ENCODE measurements at places on chromosomes 12 and 14. TPM values are rescaled to one million over a fixed set of nuclear protein-coding genes. Genes with fewer than 3 reads are reported as not detected.
A peak's percentile ranks its signal among the peaks of the same experiment; 100 is the strongest.

DNA sequence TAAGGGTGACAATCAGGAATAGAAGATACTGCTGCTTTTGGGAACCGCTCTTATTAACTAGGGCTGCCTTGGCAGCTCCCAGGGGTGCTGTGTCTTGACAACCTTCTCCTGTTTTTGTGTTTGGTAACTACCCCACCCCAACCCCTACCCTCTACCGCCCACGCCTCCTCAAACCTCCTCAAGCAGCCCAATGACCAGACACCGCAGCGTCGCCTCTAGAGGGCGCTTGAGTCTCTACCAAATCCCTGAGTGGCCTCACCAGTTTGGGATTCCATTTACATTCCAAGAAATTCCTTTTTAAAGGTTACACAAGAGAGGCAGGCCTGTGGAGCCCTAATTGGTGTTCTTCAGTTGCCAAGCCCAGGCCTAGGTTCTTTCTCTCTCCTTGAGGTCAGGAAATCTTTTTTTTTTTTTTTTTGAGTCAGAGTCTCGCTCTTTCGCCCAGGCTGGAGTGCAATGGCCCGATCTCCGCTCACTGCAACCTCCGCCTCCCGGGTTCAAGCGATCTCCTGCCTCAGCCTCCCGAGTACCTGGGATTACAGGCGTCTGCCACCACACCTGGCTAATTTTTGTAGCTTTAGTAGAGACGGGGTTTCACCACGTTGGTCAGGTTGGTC is 72.4 kb upstream of the USP44 start:
- H3K4me1 ChIP-seq = peaks cover 7% of the 10 kb centered on the region
- H3K27me3 ChIP-seq = no peaks in the 10 kb centered on the region
- DNase-seq = peak; percentile 56
- H3K27ac ChIP-seq = no peak overlapping the region
- H3K4me3 ChIP-seq = no peak overlapping the region

DNA sequence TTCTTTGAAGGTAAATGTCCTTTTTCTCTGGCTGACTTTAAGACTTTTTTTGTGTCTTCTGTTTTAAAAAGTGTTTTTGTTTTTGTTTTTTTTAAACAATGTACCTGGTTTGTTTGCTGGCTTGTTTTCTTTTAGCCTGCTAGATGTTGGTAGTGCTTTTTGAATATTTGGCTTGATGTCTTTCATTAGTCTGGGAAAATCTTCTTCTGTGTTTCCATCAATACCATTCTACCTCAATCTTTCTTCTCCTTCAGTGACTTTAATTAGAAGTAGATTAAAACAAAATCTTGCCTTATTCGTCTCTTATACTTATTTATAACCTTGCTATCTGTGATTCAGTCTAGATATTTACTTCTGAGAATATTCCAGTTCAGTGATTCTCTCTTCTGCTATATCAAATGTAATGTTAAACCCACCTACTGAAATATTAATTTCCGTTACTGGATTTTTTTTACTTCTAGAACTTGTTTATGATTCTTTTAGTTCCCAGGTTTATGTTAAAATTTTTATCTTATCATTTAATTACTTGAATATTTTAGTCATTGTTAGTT is 21.5 kb downstream of the LMNTD1 start:
- no peak overlapping the region for H3K4me3 ChIP-seq
- H3K27ac ChIP-seq = no peak overlapping the region
- no peaks in the 10 kb centered on the region for H3K4me1 ChIP-seq
- no peaks in the 10 kb centered on the region for H3K27me3 ChIP-seq

- DNase-seq = no peak
- no peak overlapping the region for H3K4me3 ChIP-seq
- peak overlapping the region; percentile 18 for H3K27ac ChIP-seq
- no peaks in the 10 kb centered on the region for H3K36me3 ChIP-seq
Observed at GRCh38 chr12:4700621-4701026, 19.6 kb upstream of the GALNT8 start.

- H3K4me1 ChIP-seq = no peaks in the 10 kb centered on the region
- no peaks in the 10 kb centered on the region for H3K27me3 ChIP-seq
- no peaks in the 10 kb centered on the region for H3K36me3 ChIP-seq
Observed at GRCh38 chr12:50625029-50625925, 120.5 kb downstream of the DIP2B start.

- H3K36me3 ChIP-seq = no peaks in the 10 kb centered on the region
- H3K27ac ChIP-seq = no peak overlapping the region
- no peaks in the 10 kb centered on the region for H3K27me3 ChIP-seq
- no peaks in the 10 kb centered on the region for H3K4me1 ChIP-seq
- no peak overlapping the region for H3K4me3 ChIP-seq
Observed at GRCh38 chr14:23513005-23513817, 38.4 kb downstream of the ZFHX2 start.

DNA sequence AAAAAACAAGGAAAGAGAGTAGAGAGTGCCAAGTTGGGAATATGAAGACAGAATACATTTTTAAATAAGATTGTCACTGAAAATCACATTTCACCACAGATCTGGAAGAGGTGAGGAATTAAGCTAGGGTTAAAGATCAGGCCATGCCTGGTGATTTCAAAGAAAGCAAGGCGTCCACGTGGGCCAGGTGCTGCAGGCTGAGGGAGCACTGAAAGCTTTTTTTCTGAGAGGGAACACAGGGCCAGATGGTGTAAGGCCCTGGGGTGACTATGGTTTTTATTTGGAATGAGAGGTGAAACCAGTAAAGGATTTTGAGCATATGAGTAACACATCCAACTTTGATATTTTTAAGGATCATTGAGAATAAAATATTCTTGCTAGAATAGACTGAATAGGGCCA is 20.9 kb downstream of the SYT1 start:
- H3K27me3 ChIP-seq = no peaks in the 10 kb centered on the region
- no peaks in the 10 kb centered on the region for H3K36me3 ChIP-seq
- no peak overlapping the region for H3K4me3 ChIP-seq
- H3K4me1 ChIP-seq = no peaks in the 10 kb centered on the region
- no peak for DNase-seq

DNA sequence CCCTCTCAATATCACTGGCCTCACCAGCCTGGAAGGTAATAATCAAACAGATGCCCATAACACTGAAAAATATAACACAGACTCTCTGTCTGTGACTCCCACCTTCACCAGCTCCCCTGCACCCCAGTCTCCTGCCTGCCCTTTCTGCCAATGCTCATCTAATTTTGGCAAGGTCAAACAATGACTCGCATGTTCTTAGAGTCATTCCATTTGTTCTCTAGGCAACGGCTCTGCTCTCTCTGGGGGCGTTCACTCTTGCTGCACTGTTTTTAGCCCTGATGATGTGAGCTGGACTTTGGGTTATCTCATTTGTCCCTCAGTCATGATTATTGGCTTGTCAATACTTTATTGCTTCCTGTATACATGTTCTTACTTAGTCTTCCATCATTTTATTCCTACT is 691.8 kb downstream of the FLRT2 start:
- no peaks in the 10 kb centered on the region for H3K4me1 ChIP-seq
- no peaks in the 10 kb centered on the region for H3K36me3 ChIP-seq
- no peak for DNase-seq
- H3K27ac ChIP-seq = no peak overlapping the region
- no peak overlapping the region for H3K4me3 ChIP-seq

DNA sequence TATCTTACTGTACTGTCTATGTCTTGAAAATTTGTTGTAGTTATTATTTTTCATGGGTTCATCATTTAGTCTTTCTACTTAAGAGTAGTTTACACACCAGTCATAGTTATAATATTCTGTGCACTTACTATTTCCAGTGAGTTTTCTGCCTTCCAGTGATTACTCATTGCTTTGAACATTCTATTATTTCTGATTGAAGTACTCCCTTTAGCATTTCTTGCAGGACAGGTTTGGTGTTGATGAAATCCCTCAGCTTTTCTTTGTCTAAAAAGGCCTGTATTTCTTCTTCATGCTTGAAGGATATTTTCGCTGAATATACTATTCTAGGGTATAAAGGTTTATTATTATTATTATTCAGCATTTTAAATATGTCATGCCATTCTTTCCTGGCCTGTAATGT is 66.8 kb downstream of the TSPAN8 start:
- no peaks in the 10 kb centered on the region for H3K4me1 ChIP-seq
- H3K27me3 ChIP-seq = no peaks in the 10 kb centered on the region
- no peaks in the 10 kb centered on the region for H3K36me3 ChIP-seq
- no peak overlapping the region for H3K27ac ChIP-seq
- no peak overlapping the region for H3K4me3 ChIP-seq

GRCh38 chr12:88202500-88202899 is 60.4 kb downstream of the TMTC3 start:
- H3K36me3 ChIP-seq = no peaks in the 10 kb centered on the region
- H3K4me3 ChIP-seq = no peak overlapping the region
- H3K4me1 ChIP-seq = no peaks in the 10 kb centered on the region
- H3K27ac ChIP-seq = no peak overlapping the region
- H3K27me3 ChIP-seq = no peaks in the 10 kb centered on the region

DNA sequence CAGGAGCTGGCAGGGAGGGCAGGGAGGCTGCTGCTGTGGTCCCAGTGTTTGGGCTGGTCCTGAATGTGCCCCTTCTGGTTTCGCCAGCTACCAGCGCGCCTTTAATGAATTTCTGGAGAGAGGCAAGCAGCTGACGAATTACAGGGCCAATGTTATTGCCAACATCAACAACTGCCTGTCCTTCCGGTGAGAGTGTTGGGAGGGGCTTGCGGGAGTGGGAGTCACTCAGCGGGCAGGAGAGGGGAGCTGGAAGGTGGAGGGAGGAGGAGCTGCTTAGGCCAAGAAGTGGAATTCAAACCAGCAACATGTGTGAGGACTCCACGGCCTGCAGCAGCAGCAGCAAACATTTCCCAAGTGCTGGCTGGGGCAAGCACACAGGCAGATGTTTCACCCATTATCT is 7.7 kb downstream of the TNFAIP2 start:
- H3K4me1 ChIP-seq = peaks cover 4% of the 10 kb centered on the region
- H3K36me3 ChIP-seq = no peaks in the 10 kb centered on the region
- DNase-seq = peak; percentile 84
- H3K4me3 ChIP-seq = no peak overlapping the region
- peak overlapping the region; percentile 42 for H3K27ac ChIP-seq

DNA sequence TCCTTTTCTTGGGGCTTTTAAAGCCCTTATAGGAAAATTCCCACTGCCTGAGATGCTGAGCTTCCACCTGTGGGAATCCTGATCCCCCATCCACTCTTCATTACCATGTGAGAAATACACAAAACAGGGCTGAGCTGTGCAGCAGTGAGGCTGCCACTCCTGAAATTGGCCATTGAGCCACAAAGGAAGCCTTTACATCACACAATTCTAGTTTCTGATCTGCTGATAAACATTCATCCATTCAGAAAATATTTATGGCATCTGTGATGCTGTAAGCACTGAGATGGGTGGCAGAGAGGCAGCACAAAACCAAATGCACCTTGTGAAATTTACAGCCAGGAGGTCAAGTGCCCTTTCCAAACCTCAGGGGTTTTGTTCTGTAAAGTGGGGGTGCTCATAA is 26.2 kb upstream of the CMKLR1 start:
- H3K4me3 ChIP-seq = no peak overlapping the region
- H3K27ac ChIP-seq = no peak overlapping the region
- H3K27me3 ChIP-seq = no peaks in the 10 kb centered on the region
- no peaks in the 10 kb centered on the region for H3K36me3 ChIP-seq
- DNase-seq = no peak

DNA sequence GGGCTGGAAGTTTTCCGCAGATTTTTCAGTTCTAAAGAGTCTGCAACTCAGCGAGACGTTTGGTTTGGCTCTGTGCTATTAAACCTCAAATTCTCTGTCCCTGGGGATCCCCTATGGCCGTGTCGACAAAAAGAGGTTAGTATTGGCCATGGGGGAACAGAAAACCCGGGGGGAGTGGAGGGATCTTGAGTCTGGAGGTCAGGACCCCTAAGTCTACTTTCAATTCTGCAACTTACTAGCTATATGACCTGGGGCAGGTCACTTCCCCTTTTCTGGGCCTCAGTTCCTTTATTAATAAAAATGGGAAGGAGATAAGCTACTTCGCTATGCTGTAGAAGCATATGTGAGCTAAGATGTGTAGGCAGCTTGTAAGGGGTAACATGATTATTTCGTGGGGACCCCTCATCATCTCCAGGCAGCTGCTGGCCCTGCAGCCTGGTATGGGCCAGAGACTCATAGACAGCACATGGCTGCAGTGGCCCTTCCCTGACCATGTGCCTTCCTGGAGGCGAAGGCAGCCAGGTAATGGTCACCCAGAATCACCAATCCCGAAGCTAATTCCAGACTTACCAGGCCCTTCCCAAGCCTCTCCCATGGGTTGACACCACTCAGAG is 8.6 kb downstream of the ASB2 start:
- no peaks in the 10 kb centered on the region for H3K4me1 ChIP-seq
- no peak overlapping the region for H3K4me3 ChIP-seq
- H3K36me3 ChIP-seq = no peaks in the 10 kb centered on the region

The ACVRL1 gene
- 31.1 TPM for total RNA-seq

The MYH7 gene
- 40.1 TPM for total RNA-seq

The TDRD9 gene
- total RNA-seq = 18.2 TPM

The OR6C2 gene
- total RNA-seq = not detected

The IFI27 gene
- total RNA-seq = 88.4 TPM

The AVPR1A gene
- 6.2 TPM for total RNA-seq

All from prostate gland (tissue), 2 donors.